ENCODE measurements at places on chromosomes 3 and 15. TPM values are rescaled to one million over a fixed set of nuclear protein-coding genes. Genes with fewer than 3 reads are reported as not detected.

Gene USP4
- 56.6 TPM for total RNA-seq

GRCh38 chr15:51095681-51096331 is 1.1 kb upstream of the TNFAIP8L3 start:
- peaks cover 80% of the 10 kb centered on the region for H3K27me3 ChIP-seq
- H3K27ac ChIP-seq, result no peak overlapping the region
- no peak for DNase-seq
- no peak overlapping the region for H3K4me3 ChIP-seq

Gene AQR
- 44.9 TPM for total RNA-seq

Gene CCR3
- not detected for total RNA-seq

Gene SLC28A1
- total RNA-seq, result not detected

Gene CYP11A1
- total RNA-seq, result 2.0 TPM

GRCh38 chr3:61269435-61269834 is 18.2 kb upstream of the FHIT start:
- DNase-seq, result no peak
- no peaks in the 10 kb centered on the region for H3K4me1 ChIP-seq
- no peaks in the 10 kb centered on the region for H3K27me3 ChIP-seq
- H3K27ac ChIP-seq, result no peak overlapping the region
- no peak overlapping the region for H3K4me3 ChIP-seq

GRCh38 chr3:139327861-139328260 is 16.0 kb upstream of the MRPS22 start:
- peaks cover 88% of the 10 kb centered on the region for H3K27me3 ChIP-seq
- H3K27ac ChIP-seq, result no peak overlapping the region
- no peak overlapping the region for H3K4me3 ChIP-seq
- H3K36me3 ChIP-seq, result no peaks in the 10 kb centered on the region
- H3K4me1 ChIP-seq, result no peaks in the 10 kb centered on the region
- DNase-seq, result no peak

DNA sequence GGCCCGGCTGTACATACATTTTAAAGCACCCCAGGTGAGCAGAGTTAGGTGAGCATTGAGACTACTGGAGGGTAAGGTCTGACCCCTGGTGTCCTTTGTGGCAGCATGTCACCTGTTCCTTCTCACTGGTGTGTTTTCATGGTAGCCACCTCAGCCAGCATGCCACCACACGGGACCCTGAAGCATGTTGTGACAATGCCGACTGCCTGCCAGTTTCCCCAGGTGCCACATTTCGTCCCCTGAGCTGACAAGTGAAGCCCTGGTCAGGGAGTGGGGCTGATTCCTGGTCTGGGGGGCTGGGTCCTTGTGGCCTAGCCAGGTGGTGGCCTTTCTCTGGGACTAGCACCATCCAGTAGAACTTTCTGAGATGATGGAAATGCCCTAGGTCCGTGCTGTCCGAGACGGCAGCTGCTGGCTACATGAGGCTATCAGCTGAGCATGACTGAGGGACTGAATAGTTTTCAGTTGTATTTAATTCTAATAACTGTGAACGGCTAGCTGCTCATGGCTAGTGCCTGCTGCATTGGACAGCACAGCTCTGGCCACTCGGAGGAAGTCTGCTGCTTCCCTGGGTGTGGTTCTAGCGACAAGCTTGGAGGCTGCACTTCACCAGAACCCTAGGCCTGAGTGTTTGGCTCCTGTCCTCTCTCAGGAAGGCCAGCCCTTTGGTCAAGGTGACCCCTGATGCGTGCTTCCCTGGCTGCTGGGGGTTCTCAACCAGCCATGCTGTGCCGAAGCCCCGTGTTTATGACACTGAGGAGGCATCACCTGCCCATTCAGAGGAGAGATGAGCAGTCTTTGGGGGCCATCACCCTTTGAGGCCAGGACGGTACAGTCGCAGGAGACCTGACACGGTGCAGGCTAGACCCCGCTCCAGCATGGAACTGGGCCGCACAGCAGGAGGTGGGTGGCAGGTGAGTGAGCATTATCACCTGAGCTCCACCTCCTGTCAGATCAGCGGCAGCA is 3.9 kb downstream of the C3orf22 start:
- DNase-seq, result peak; percentile 7
- H3K27ac ChIP-seq, result no peak overlapping the region
- H3K4me1 ChIP-seq, result no peaks in the 10 kb centered on the region
- H3K4me3 ChIP-seq, result no peak overlapping the region
- H3K27me3 ChIP-seq, result peaks cover 3% of the 10 kb centered on the region

Gene ANKDD1A
- total RNA-seq, result 1.4 TPM

Gene GOLGA8R
- 0.31 TPM for total RNA-seq

- H3K27ac ChIP-seq, result peak overlapping the region; percentile 86
- H3K4me1 ChIP-seq, result peaks cover 12% of the 10 kb centered on the region
- DNase-seq, result no peak
- H3K36me3 ChIP-seq, result peaks cover 9% of the 10 kb centered on the region
Observed at GRCh38 chr3:48186631-48187300, 1.5 kb downstream of the CDC25A start.

GRCh38 chr3:32383136-32383711 is 8.4 kb upstream of the CMTM7 start:
- no peak for DNase-seq
- H3K27ac ChIP-seq, result no peak overlapping the region
- H3K27me3 ChIP-seq, result peaks cover 9% of the 10 kb centered on the region
- H3K4me1 ChIP-seq, result peaks cover 12% of the 10 kb centered on the region
- H3K36me3 ChIP-seq, result no peaks in the 10 kb centered on the region

DNA sequence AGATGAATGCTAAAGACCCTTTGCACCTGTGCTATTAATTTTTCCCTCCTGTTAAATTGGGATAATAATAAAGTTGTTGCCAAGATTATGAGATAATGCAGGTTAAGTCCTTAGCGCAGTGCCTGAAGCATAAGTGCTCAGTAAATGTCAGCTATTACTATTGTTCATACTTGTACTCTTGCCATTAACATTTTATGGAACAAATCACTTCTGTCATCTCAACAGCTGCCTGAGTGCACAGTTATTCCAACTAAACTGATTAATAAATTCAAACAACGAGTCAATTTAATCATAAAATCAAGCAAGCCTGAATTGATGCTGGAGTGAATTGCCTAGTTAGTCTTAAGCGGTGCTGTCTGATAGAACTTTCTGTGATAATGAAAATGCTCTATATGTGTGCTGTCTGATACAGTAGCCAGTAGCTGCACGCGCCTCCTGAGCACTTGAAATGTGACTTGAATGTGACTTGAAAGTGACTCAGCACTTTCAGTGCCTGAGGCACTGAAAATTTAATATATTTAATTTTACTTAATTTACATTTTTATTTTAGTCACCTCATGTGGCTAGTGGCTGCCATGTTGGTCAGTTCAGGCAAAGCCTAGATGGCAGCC is 198.7 kb upstream of the PFN2 start:
- peaks cover 3% of the 10 kb centered on the region for H3K27me3 ChIP-seq
- no peak overlapping the region for H3K27ac ChIP-seq
- H3K36me3 ChIP-seq, result no peaks in the 10 kb centered on the region
- H3K4me1 ChIP-seq, result no peaks in the 10 kb centered on the region

GRCh38 chr3:155859859-155860258 is 5.6 kb upstream of the SLC33A1 start:
- H3K36me3 ChIP-seq, result no peaks in the 10 kb centered on the region
- no peak for DNase-seq
- H3K27ac ChIP-seq, result no peak overlapping the region
- H3K4me3 ChIP-seq, result no peak overlapping the region
- peaks cover under 1% of the 10 kb centered on the region for H3K4me1 ChIP-seq

- H3K36me3 ChIP-seq, result peaks cover 2% of the 10 kb centered on the region
- peaks cover 44% of the 10 kb centered on the region for H3K4me1 ChIP-seq
- peak overlapping the region; percentile 54 for H3K27ac ChIP-seq
- no peak overlapping the region for H3K4me3 ChIP-seq
Observed at GRCh38 chr15:68807249-68807648, 13.4 kb downstream of the ANP32A start.

DNA sequence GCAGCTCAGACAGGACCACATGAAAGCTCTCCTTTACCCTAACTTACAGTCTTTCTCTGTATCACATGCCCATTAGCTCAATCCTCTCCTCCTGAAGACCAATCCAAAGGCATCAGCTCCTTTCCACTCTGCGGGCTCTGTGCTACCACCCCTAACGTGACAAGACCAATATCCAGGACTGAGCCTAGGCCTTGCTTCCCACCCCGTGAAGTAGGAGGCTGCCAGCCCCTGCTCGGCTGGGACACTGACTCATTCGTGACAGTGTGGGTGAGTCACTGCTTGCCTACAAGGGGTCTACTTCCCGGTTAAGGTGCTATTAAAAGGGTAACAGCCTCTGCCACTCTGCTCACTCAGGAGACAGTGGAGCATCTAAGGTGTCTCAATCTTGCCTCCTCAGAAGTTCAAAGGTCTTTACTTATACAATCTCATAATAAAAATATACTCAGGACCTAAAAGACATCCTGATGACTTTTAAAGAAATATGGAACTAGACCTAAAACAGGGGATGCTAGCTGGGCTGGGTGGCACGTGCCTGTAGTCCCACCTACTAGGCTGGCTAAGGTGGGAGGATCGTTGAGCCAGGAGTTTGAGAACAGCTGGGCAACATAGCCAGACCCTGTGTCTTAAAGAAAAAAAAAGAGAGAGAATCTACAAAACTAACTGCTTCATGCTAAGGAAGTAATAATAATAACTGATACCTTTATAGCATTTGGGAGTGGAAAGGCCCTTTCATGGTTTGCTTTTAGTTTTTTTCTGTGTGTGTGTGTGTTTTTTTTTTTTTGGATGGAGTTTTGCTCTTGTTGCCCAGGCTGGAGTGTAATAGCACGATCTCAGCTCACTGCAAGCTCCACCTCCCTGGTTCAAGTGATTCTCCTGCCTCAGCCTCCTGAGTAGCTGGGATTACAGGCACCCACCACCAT is 55.0 kb downstream of the TMEM44 start:
- peak overlapping the region; percentile 76 for H3K27ac ChIP-seq
- H3K36me3 ChIP-seq, result no peaks in the 10 kb centered on the region
- no peak for DNase-seq
- peaks cover 27% of the 10 kb centered on the region for H3K4me1 ChIP-seq

Gene SRGAP3
- 21.4 TPM for total RNA-seq

DNA sequence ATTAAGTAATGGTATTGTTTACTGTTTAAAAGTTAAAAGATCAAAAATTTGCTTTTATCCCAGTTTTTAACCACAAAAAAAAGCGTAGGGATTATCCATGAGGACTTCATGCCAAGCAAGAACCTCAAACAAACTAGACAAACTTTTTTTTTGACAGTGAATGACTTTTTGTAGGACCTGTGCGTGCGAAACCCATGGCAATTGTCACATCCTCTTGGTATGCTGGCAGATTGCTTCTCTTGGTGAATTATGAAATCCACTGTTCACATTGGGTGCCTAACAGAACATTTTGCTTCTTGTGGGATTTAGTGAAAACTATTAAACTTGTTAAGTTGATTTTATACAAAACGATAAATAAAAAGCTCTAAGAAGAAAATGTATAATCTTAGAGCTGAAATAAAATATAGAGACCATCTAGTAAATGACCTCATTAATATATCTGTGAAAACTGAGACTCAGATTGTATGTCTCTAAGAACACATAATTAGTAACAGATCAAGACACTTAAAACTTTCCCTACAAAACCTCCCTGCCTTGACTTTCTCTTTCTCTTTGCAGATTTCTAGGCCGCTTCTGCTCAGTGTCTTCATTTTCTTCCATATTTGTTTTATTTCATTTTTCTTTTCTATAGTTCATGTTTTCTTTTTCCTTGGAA is 87.3 kb upstream of the CGNL1 start:
- peaks cover 35% of the 10 kb centered on the region for H3K36me3 ChIP-seq
- peaks cover 6% of the 10 kb centered on the region for H3K4me1 ChIP-seq
- H3K4me3 ChIP-seq, result no peak overlapping the region

- no peaks in the 10 kb centered on the region for H3K27me3 ChIP-seq
- DNase-seq, result no peak
- peaks cover 5% of the 10 kb centered on the region for H3K4me1 ChIP-seq
Observed at GRCh38 chr3:100533176-100533575, 40.8 kb downstream of the TMEM45A start.

- H3K4me3 ChIP-seq, result no peak overlapping the region
- no peak overlapping the region for H3K27ac ChIP-seq
- no peaks in the 10 kb centered on the region for H3K36me3 ChIP-seq
Observed at GRCh38 chr3:67858492-67858891, 204.1 kb upstream of the SUCLG2 start.

GRCh38 chr15:77376770-77377169 is 43.1 kb downstream of the PEAK1 start:
- H3K27ac ChIP-seq, result no peak overlapping the region
- H3K4me3 ChIP-seq, result no peak overlapping the region
- no peaks in the 10 kb centered on the region for H3K36me3 ChIP-seq
- DNase-seq, result no peak
- peaks cover 15% of the 10 kb centered on the region for H3K4me1 ChIP-seq
- H3K27me3 ChIP-seq, result no peaks in the 10 kb centered on the region

Gene TM4SF4
- total RNA-seq, result 314 TPM

DNA sequence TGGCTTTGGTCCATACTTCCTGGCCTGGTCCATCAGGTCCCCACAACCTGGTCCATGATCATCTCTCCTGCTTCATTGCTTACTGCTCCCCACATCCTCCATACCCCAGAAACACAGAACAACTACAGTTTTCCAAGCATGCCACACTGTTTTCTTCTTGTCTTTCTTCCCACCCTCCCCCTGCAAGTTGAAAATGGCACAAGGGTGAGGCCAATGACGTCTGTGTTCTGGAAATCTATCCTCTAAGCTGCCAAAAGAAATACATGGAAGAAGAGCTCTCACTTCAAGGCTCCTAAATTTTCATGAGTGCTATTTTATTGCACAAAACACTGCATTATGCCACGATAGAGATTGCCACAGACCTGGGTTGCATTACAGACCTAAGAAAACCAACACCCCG is 404.4 kb downstream of the VPS13C start:
- no peak for DNase-seq
- H3K27me3 ChIP-seq, result peaks cover 2% of the 10 kb centered on the region
- peaks cover 4% of the 10 kb centered on the region for H3K4me1 ChIP-seq
- no peak overlapping the region for H3K4me3 ChIP-seq
- no peaks in the 10 kb centered on the region for H3K36me3 ChIP-seq
- no peak overlapping the region for H3K27ac ChIP-seq

Gene ZBED2
- total RNA-seq, result not detected

Gene COX5A
- total RNA-seq, result 191 TPM

Measured in progenitor cell of endocrine pancreas (in vitro differentiated cells).